ENCODE measurements at places on chromosomes 6 and 20.

- no peak for DNase-seq
Measured at GRCh38 chr6:41053041-41053440, at the start of gene APOBEC2. APOBEC2 (plus strand) TSS chr6:41053202; CDS start chr6:41053348, 146 bp downstream.

DNA sequence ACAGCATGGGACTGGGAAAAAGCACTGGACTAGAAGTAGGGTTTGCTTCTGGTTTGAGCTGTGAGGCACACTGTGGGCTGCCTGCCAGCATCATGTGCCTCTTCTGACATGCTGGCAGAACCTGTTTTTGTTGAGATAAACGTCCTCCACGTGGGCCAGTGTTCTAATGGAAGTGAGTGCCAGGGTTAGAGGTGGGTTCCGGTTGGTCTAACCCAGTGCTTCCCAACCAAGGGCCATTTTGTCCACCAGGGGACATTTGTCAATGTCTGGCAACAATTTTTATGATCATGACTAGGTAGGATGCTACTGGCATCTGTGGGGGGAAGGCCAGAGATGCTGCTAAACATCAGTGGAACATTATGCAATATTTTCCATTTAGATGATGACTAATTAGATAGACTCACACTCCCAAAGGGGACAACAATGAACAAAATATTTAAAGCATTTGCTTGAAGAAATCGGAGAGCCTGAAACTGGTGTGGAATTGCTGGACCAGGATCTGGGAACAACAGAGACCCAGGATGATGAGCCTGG is 7.8 kb upstream of the APMAP start:
- no peak for DNase-seq

- no peak for DNase-seq
Measured at GRCh38 chr20:10953437-10953836, 279.6 kb upstream of the JAG1 start.

DNA sequence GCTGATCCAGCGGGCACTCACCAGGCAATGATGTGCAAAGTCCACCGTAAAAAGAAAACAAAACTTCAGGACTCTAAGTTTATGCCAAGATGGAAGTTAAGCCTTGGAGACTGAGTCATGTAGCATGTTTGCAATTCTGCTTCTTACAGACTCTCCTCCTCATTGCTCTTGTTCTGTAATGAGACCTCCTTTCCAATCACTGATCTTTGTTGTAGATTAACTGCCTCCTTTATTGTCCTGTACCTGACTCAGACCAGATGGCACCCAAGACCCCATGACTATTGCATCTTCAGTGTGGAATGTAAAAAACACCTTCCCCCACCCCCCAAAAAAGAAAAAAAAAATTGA is 11.2 kb downstream of the NEU1 start:
- DNase-seq = no peak

Data from activated CD4-positive, alpha-beta T cell treated with anti-CD3 and anti-CD28 coated beads, Interleukin-2, amount 50 U/mL, for 16 hours (primary cell).